ENCODE measurements at places on chromosomes 11 and 22. TPM values are rescaled to one million over a fixed set of nuclear protein-coding genes. Genes with fewer than 3 reads are reported as not detected.

The MYBPC3 gene
- total RNA-seq: not detected

The TIMP3 gene
- 91.9 TPM for total RNA-seq

The UCP2 gene
- 5.1 TPM for total RNA-seq

The SMTNL1 gene
- not detected for total RNA-seq

The IL17REL gene
- not detected for total RNA-seq

The GLYAT gene
- total RNA-seq: not detected

The MMP12 gene
- total RNA-seq: 0.26 TPM

The HPS5 gene
- total RNA-seq: 49.5 TPM

Measured in articular chondrocyte of knee joint (primary cell).